ENCODE measurements at places on chromosomes 2 and 18. TPM values are rescaled to one million over a fixed set of nuclear protein-coding genes. Genes with fewer than 3 reads are reported as not detected.

Gene LHCGR
- not detected for total RNA-seq

Gene GPR39
- total RNA-seq = 9.9 TPM

Gene GKN1
- 0.83 TPM for total RNA-seq

Gene MYOM1
- 0.05 TPM for total RNA-seq

Gene SPATA3
- total RNA-seq = not detected

Gene SNORC
- total RNA-seq = 9.8 TPM

Gene CLHC1
- 4.0 TPM for total RNA-seq

Gene ABCB11
- total RNA-seq = 0.01 TPM
